Glutamatergic neuron (in vitro differentiated cells): ENCODE measurements at places on chromosomes 3 and 15.
A peak's percentile ranks its signal among the peaks of the same experiment; 100 is the strongest.

DNA sequence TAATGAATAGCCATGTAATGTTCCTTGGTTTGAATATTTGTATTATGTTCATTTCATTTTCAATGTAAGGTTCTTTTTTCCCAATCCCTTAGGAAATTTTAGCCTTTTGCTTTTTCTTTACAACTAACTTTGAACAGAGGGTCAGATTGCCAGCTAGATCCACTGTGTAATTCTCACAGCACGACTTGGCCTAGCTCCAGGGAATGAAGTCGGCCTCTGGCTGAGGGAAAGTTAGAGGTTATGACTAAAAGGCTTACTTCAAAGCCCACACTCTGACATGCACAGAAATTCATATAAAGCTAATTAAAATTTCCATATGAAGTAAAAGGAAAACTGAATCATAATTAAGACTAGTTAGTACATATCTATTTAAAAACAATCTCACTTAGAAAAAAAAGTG, 38.7 kb downstream of the ROBO1 start:
- no peak for DNase-seq

DNA sequence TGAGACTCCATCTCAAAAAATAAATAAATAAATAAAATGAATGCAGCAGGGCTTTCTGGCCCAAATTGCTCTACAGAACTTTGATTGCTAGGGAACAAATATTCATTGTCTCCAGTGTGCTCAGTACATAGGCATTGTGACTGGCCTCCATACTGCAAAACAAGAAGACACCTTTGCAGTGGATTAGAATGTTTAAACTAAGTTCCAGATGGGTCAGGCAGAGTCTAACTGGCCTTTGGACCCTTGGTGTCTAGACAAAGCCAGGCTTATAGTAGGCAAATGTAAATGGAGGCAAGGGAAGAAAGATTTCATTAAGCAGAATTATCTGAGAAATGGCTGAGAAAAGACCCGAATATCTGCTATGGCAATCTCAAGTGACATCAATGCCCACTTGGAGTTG, 335.2 kb upstream of the C2CD4B start:
- no peak for DNase-seq

- DNase-seq: no peak
Measured at GRCh38 chr3:172287937-172288477, 160.2 kb downstream of the GHSR start.

DNA sequence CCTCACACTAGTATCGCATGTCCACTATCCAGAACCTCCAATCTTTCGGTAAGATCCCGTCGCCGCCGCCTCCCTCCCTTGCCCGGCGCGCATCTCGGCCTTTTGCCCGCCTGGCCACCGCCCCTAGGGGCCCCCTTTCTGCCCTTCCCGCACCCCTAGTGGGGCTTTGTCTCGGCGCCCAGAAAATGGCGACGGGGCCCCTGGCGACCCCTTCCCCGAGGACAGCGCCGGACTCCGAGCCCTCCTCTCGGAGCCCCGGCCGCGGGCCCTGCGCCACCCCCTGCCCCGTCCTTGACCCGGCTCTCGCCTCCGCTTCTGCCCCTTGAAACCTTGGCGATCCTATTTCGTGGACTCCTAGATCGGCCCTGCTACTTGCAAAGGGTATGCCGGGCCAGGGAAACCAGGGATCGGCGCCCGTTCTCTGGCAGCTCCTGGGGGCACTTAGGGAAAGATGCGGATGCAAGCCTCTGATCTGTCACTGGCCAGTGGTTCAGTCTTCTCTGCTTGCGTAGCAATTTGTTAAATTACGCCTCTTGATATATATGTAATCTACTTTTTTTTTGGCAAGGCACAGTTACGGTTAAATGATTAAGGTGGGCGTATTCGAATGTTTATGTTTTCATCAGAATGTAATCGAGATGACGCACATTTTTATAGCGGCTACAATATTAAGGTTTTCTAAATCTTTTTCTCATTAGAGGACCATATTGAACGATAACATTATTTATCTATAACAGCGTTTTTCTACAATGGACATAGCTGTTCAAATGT, 603 bp downstream of the EIF1B start:
- peak; percentile 66 for DNase-seq

GRCh38 chr15:28960979-28961378, 75.2 kb downstream of the APBA2 start:
- no peak for DNase-seq
